ENCODE measurements at places on chromosomes 12 and 14.

DNA sequence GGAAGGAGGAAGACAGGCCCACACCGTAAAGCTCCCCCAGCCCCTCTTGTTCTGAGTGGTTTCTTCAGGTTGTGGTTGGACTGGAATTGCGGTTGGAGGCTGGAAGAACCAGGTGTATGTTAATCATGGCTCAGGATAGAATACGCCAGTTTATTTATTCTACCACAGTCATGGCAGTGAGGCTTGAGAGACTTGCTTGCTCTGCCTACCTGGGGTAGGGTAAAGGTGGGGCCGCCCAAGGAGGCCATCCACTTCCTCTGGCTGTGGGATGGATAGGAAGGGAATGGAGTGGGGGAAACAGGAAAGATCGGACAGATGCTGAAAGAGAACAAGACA lies 8.1 kb downstream of the SHMT2 start:
- DNase-seq: no peak

GRCh38 chr14:68248481-68249255 lies 429.1 kb downstream of the RAD51B start:
- no peak for DNase-seq

GRCh38 chr14:77529963-77530362 lies 31.3 kb upstream of the ISM2 start:
- no peak for DNase-seq

DNA sequence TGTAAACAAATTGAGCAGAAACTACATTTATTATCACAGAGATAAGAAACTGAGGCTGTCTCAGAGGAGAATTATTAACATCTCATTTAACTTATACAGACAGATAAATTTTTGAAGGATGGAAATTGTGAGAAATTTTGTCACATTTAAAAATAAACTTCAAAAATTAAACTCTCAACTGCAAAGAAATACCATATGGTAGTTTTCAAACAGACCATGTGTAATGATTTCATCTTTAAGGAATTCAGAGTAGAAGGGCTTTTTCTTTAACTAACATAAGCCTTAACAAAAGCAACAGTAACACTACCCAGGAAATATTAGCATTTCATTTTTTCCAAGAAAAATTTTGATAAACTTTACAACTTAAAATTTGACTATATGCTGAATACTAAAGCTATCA lies 26.6 kb downstream of the NUP37 start:
- DNase-seq: no peak

GRCh38 chr14:81565441-81566290 lies 32.0 kb upstream of the SEL1L start:
- peak; percentile 84 for DNase-seq

DNA sequence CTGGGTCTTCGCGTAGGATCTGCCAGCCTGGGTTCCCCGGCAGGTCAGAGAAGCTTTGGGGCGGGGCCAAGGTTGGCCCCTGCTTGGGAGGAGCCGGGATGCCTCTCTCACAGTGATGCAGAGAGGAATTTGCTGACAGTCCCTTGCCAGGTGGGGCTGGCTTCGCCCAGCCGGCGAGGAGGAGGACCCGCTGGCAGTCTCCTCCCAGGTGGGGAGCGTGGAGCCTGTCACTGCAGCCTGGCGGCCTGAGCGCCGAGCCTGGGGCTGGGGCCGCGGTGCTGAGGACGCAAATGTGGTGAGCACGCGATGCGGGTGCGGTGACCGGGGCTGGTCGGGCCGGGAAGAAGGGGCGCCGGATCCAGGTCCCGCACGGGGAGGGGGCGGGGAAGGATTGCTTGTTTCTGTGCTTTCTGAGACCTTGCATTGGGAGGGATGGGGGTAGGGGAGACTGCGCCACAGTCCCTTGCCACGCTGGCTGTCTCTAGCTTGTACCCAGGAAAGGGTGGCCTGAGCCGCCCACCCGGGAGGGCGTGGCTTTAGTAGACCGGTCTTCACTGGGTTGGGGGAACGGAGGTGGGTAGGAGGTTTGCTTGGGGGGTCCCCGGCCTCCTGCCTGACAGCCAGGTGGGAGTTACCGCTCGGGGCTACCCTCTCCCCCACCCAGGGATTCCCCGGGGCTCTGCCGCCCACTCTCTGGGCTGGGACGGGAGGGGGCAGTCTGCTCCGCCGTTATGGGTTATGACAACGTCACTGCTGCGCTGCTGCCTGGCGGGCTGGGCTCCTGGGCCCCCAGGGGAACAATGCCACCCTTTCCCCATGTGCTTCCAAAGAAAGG lies at the start of gene TMEM63C:
Gene TMEM63C, plus strand, starts transcription at position 196 of the 835 bp plus-strand sequence. CDS start 37,016 bp downstream, outside the sequence.
- DNase-seq: peak; percentile 70

- peak; percentile 8 for DNase-seq
These were observed 14.0 kb upstream of the TBPL2 start for GRCh38 chr14:55454264-55455002.
